ENCODE measurements at places on chromosomes 4 and X. TPM values are rescaled to one million over a fixed set of nuclear protein-coding genes. Genes with fewer than 3 reads are reported as not detected.

Gene CITED1
- total RNA-seq, result 0.38 TPM

Gene MAB21L2
- not detected for total RNA-seq

Gene SRPX2
- total RNA-seq, result 95.5 TPM

Gene IL2
- total RNA-seq, result not detected

Gene NDNF
- total RNA-seq, result not detected

Gene PLS3
- total RNA-seq, result 542 TPM

Gene EXOC1L
- total RNA-seq, result not detected

Gene MAGEA2
- not detected for total RNA-seq

All from endothelial cell of coronary artery (primary cell).